Cardiac muscle cell (in vitro differentiated cells and primary cell): ENCODE measurements at places on chromosomes 13 and 19. TPM values are rescaled to one million over a fixed set of nuclear protein-coding genes. Genes with fewer than 3 reads are reported as not detected.

The CLEC11A gene
- 12.5 and 16.6 TPM in 2 replicates for total RNA-seq

The PSG6 gene
- total RNA-seq: not detected in 2 replicates

The PEG3 gene
- not detected in 2 replicates for total RNA-seq

The ZNF726 gene
- total RNA-seq: 2.3 and 4.0 TPM in 2 replicates

The SIGLECL1 gene
- not detected in 2 replicates for total RNA-seq

The ZNF528 gene
- total RNA-seq: 31.5 and 41.9 TPM in 2 replicates

The FCER2 gene
- total RNA-seq: not detected in 2 replicates

The C19orf18 gene
- 1.3 and 1.4 TPM in 2 replicates for total RNA-seq

The NKPD1 gene
- total RNA-seq: 1.1 and 3.3 TPM in 2 replicates
